ENCODE measurements at places on chromosomes 3 and 15.

DNA sequence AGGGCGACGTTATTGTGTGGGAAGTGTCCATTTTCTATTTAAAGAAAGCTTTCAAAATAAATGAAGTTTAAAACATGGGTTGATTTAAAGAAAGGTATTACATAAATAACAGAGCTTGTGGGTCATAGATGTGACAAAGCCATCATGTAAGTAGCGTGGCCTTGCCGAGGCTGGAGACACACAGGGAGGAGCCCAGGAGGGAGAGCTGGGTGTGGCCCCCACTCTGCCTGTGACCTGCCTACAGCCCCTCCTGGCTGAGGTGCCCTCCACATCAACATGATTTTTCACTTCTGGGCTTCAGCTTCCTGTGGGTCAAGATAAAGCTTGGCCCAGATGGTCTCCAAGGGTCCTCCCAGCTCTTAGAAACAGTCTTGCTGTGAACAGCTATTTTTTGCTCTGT is 12.5 kb upstream of the MGLL start:
- no peak for DNase-seq

DNA sequence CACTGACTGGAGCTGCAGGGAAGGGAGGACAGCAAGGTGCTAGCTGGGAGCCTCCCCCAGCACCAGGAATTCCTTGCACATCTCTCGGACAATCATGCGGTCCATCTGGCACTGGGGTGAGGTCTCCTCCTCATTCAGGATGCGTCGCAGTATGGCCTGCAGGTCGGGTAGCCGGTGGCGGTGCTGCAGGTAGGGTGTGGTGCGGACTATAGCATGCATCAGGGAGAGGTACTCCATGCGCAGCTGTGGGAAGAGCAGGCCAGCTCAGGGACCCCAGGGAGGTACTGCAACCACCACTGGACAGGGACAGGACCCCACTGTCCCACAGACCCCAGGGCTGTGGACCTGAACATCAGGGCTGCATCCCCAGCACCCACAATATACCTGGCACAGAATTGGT is 11.2 kb downstream of the NCKIPSD start:
- DNase-seq, result no peak

DNA sequence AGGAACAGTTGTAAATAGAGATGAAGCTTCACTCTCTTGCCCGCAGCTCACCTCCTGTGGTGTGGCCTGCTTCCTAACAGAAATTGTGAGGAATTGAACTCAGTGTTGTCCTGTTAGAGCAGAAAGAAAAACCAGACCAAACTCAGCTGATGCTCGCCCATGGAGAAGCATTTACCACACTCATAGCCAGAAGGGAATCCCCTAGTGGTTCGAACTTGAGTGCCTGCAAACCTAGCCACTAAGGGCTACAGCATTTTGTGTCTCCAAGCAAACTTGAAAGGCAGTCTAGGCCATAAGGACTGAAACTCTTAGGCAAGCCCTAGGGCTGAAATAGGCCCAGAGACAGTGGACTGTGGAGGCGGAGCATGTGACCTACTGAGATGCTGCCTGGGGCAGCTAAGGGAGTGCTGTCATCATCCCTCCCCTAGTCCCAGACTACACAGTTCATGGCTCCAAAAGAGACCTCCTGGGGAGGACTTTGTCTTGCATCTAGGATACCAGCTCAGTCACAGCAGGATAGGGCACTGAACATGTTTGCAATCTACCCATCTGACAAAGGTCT is 44.5 kb upstream of the MCTP2 start:
- no peak for DNase-seq

- DNase-seq, result no peak
Observed at GRCh38 chr15:60949039-60949977, 279.8 kb downstream of the RORA start.

- no peak for DNase-seq
Observed at GRCh38 chr3:24151594-24151993, 206.5 kb downstream of the NR1D2 start.

- DNase-seq, result no peak
Observed at GRCh38 chr3:158248261-158248660, 138.4 kb downstream of the RSRC1 start.

- no peak for DNase-seq
Observed at GRCh38 chr15:59373215-59373614, 544 bp upstream of the MYO1E start.

- DNase-seq, result no peak
Observed at GRCh38 chr3:62135741-62136140, 237.6 kb downstream of the FEZF2 start.

DNA sequence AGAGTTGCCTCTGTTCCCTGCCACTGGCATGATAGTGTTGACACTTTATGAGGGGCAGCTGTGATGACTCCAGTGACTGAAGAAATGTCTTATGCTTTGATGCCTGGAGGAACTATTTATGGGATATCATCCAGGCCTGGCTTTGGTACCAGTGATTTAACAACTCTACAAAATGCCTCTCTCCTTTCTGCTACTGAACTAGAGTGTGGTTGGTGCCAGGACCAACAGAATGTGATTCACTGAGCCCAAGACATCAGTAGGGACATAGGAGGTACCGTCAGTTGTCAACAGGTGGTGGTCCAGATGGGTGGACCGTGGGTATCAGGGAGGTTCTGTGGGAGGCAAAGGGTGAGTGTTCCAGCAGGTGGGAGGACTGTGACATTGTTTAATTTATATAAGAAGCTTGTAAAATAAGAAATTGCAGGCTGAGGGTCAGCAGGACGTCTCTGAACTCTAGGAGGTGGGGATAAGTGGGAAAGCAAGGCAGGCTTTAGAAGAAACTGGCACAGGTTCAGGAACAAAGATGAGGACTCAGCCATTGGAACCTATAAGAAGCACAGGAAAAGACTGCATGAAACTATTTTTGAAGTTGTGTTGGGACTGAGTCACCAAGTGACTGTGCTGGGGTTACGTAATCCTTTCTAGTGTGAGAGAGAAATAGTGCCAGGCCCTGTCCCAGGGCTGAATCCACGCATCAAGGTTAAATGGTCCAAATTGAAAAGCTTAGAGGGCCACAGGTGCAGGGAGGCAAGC is 28.5 kb upstream of the SLC7A14 start:
- DNase-seq, result no peak

- no peak for DNase-seq
Observed at GRCh38 chr15:85021409-85021808, 39.8 kb downstream of the PDE8A start.

- no peak for DNase-seq
Observed at GRCh38 chr3:167031364-167032049, 348.6 kb downstream of the ZBBX start.

- DNase-seq, result no peak
Observed at GRCh38 chr3:56251343-56251945, 216.8 kb downstream of the ERC2 start.

DNA sequence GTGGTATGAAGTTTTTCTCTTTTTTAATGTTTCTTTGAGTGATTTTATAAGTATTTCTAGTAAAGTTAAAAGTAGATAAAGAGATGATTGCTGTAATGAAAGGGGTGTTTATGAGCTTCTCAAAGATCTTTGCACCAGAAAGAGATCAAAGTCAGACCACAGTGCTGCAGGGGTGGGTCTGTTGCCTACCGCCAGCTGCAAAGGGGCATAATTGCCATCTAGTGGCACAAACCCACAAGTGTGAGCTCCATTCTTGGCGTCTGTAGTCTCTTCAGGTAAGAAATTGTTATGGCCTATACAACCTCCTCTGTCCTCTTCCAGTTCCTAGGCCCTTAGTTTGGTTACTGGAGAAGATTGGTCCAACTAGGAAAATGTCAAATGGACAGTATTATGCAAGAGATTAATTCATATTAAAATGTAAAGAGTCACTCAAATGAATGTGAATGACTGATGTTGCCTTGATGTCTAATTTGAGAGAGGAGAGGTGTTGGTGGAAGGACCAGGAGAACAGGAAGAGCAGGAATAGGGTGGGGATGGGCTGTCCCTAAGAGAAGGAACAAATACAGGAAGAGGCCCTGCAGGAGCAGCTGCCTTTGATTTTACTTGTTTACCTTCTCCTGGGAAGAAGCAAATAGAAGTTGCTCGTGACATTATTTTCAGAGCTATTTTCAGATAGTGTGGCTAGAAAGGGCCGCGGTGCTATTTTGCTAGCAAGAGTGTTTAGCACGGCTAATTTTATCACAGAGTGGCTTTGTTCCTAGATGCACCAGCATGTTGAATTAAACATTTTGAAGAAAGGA is 53.0 kb upstream of the GSK3B start:
- no peak for DNase-seq

GRCh38 chr15:90004252-90004651 is 3.1 kb downstream of the ZNF710 start:
- DNase-seq, result no peak

DNA sequence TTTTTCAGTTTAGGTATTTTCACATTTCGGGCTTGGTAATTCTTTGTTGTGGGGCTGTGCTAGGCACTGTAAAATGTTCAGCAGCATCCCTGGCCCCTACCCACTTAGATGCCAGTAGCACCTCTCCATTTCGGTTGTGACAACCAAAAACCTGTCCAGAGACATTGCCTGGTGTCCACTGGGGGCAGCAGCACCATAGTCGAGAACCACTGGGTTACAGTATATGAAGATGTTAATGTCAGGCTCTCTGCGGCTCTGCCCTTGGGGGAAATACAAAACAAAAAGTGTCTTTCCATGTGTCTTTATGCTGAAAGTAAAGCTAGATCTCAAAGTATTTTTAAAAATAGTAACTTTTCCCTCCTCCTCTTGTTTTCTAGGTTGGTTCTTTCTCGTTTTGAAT is 177.2 kb downstream of the ITPR1 start:
- DNase-seq, result no peak

DNA sequence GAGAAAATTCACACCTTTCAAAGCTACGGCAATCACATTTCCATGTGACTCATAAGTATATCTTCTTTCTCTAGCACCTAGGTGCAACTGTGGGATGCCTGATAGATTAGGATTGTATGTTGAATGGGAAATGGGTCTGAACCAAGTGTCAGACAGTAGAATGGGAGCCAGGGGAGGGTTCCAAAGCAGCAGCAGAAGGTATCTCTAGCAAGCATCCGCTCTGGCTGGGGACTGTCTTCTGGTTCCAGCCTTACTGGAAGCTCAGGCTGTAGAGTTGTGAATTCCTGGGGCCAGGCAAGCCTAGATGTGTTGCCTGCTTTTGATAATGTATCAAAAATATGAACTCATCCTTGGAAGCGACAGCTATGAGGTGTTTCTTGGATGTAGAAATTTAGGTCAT is 2.1 kb upstream of the CHL1 start:
- DNase-seq, result no peak

- DNase-seq, result no peak
Observed at GRCh38 chr15:67820992-67821783, 4.1 kb upstream of the SKOR1 start.

DNA sequence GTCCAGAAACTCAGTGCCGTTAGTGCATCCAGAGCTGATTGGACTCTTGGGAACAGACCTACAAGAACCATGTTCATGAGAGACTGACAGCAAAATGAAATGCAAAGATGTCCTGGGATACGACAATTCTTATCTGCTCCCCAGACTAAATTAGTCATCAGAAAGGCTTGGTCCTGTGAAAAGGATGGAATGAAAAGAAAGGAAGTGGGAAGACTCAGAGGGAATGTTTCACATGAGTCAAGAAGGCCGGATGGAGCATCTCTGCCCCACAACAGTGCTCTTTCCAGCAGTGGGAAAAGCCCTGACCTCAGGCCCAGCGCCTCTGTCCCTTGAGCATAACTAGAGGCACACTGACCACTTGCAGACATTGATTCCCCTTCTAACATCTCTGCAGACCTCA is 39.3 kb upstream of the UACA start:
- DNase-seq, result no peak

DNA sequence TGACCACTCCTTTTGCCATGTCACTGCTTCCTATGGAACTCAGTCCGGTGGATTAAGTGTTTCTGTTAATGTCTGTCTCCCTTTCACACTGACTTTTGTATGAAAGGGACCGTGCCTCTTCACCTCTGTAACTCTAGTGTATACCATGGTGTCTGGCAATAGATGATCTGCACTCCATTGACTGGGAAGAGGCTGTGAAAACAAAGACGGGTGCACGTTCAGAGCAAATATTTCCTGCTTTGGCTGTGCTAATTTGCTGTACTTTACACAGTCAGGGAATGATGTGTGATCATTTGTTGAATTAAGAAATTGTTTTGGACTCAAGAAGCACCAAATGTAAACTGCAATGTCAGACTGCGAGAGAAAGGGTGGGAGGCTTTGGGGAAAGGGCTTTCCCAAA is 315.2 kb downstream of the RORA start:
- DNase-seq, result no peak

- DNase-seq, result no peak
Observed at GRCh38 chr15:78561490-78561889, 3.8 kb upstream of the CHRNA5 start.

GRCh38 chr15:101455291-101456025 is 34.0 kb downstream of the PCSK6 start:
- DNase-seq, result no peak

- no peak for DNase-seq
Observed at GRCh38 chr15:74055804-74056203, 26.5 kb downstream of the GOLGA6A start.

- DNase-seq, result no peak
Observed at GRCh38 chr15:61755467-61755866, 304.8 kb downstream of the VPS13C start.

DNA sequence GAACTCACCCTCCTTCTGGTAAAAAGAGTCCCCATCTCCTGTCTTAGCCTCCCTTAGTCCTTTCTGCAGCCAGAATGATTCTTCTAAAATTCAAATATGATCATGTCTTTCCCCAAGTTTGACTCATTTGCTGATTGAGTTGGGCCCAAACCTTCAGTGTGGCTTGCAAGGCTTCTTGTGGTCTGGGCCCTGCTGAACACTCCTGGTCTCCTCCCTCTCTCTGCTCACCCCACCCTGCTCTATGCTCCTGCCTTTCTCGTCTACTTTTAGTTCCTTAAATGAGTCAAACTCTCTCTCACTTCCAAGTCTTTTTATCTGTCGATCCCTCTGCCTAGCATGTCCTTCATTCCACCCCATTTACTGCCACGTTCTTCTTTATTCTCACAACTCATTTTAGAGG is 72.6 kb downstream of the CCR1 start:
- no peak for DNase-seq

DNA sequence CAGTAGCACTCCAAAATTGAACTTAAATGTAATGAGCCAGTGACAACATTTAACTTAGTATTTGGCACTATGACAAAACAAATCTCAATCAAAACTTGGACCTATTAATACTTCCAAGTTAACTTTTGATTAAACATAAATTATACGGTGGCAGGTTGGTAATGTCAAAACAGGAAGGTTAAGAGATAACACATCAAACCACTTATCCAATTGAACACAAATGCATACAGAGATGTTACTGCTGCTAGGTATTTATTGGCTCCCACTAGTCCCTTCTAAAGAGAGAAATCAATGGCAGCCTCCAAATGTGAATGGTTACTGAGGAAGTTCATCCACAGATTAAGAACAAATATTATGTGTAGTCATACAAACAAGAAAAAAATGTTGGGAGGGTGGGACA is 1.8 kb downstream of the GSK3B start:
- no peak for DNase-seq

GRCh38 chr3:3665961-3666640 is 133.1 kb upstream of the LRRN1 start:
- DNase-seq, result no peak

DNA sequence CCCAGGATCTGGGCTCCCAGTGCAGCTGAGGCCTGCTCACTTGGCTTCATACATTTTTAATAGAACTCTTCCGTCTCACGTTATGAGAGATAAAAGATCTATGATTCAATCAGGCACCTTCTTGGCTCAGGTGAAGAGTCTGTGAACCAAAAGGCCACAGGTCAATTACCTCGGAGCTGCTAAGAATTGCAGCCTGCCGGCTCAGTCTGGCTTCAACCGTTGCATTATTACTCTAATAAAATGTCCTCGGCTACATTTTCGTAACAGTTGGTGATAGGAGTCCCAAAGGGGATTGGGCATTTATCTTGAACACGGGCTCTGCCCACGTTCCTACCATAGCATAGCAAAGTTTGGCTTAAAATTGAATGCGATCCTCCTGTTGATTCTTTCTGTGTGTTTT is 176.3 kb downstream of the SLCO3A1 start:
- no peak for DNase-seq

All from stimulated activated CD4-positive, alpha-beta T cell treated with anti-CD3 and anti-CD28 coated beads, Interleukin-1b, Interleukin-23, amount 100 ng/mL, for 1 hour (primary cell).